ENCODE measurements at places on chromosomes 3 and 15. TPM values are rescaled to one million over a fixed set of nuclear protein-coding genes. Genes with fewer than 3 reads are reported as not detected.

- no peaks in the 10 kb centered on the region for H3K27me3 ChIP-seq
- no peak overlapping the region for H3K4me3 ChIP-seq
- DNase-seq = no peak
- peak overlapping the region; percentile 79 for H3K27ac ChIP-seq
- H3K4me1 ChIP-seq = peaks cover 21% of the 10 kb centered on the region
These were observed 25.9 kb upstream of the VILL start for GRCh38 chr3:37964716-37965115.

- H3K36me3 ChIP-seq = peaks cover 4% of the 10 kb centered on the region
- no peak overlapping the region for H3K27ac ChIP-seq
- no peaks in the 10 kb centered on the region for H3K4me1 ChIP-seq
- H3K27me3 ChIP-seq = no peaks in the 10 kb centered on the region
- DNase-seq = no peak
These were observed 110.0 kb downstream of the ARNT2 start for GRCh38 chr15:80514071-80514780.

- H3K36me3 ChIP-seq = no peaks in the 10 kb centered on the region
- H3K27me3 ChIP-seq = no peaks in the 10 kb centered on the region
- no peak for DNase-seq
- no peak overlapping the region for H3K27ac ChIP-seq
These were observed 95.8 kb downstream of the TGFBR2 start for GRCh38 chr3:30702038-30702827.

GRCh38 chr3:111737706-111738086, 121.4 kb upstream of the PHLDB2 start:
- H3K36me3 ChIP-seq = no peaks in the 10 kb centered on the region
- no peaks in the 10 kb centered on the region for H3K27me3 ChIP-seq
- H3K4me1 ChIP-seq = peaks cover 26% of the 10 kb centered on the region
- DNase-seq = no peak
- H3K4me3 ChIP-seq = no peak overlapping the region
- H3K27ac ChIP-seq = peak overlapping the region; percentile 74

Gene TRAIP
- 1.9 TPM for total RNA-seq

Gene TICRR
- total RNA-seq = 0.25 TPM

Gene CD200
- 16.8 TPM for total RNA-seq

All from kidney (tissue), 22 donors.